ENCODE measurements at places on chromosomes 2 and 18.

GRCh38 chr2:28997237-28997846 lies 16.2 kb downstream of the TOGARAM2 start:
- no peak for DNase-seq

DNA sequence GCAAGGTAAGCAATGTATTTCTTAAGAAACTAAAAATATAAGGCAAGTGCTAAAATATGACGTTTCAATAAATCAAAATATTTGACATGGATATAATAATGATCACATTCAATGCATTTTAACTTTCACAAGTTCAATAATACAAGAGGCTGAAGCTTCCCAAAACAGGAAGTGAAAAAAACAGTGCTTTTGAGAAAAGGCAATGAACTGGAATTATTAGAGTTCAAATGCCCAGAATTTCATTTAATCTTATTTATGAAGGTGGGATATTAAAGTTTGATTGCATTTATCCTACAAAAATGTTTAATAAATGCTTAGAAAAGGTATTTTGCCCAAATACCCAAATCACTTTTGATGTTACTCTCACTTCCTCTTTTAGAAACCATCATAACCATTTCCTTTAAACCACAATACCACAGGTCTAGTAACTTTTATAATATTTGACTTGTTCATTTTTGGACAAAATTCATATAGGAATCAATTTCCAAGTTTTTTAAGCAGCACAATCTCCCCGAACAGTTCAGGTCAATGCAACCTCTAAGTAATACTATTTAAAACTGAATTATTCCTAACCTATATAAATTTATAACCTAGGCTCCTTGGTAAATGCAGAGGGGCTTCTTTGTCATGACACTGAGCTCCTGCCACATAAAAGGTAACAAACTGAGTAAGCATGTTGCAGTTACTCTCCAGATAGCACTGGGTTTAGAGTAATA lies 2.1 kb downstream of the NCKAP1 start:
- no peak for DNase-seq

- DNase-seq = no peak
Observed at GRCh38 chr2:191867507-191867847, 20.6 kb upstream of the CAVIN2 start.

GRCh38 chr2:203412546-203413331 lies 84.5 kb downstream of the ABI2 start:
- DNase-seq = no peak

GRCh38 chr2:159154366-159154765 lies 132.1 kb downstream of the WDSUB1 start:
- no peak for DNase-seq

- no peak for DNase-seq
Observed at GRCh38 chr2:127023504-127023903, 83.5 kb downstream of the BIN1 start.

- DNase-seq = no peak
Observed at GRCh38 chr2:227188292-227188691, 23.9 kb downstream of the COL4A3 start.

DNA sequence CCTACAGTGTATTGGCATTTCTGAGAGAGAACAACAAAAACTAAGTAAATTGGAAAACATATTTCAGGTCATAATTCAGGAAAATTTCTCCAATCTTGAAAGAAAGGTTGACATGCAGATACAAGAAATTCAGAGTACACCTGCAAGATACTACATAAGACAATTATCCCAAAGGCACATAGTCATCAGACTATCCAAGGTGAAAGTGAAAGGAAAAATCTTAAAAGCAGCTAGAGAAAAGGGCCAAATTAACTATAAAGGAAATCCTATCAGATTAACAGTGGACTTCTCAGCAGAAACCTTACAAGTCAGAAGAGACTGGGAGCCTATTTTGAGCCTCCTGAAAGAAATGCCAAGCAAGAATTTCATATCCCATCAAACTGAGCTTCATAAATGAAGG lies 449.0 kb upstream of the MMADHC start:
- no peak for DNase-seq

DNA sequence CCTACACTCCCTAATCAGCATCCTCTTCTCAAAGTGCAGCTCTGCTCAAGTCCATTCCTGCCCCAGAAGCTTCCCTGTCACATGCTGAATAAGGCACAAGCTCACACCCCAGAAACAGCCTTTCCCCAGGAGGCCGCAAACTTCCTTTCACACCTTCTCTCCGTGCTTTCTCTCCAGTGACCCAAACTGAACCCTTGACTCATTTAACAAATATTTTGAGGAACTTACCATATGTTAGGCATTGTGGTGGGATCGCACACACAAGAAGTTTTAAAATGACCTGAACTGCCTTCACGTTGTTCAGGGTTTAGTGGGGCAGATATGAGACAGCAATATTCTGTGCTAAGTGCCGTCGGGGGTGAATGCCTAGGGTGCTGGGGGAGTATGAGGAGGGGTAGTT lies 161.3 kb downstream of the INSIG2 start:
- DNase-seq = no peak

DNA sequence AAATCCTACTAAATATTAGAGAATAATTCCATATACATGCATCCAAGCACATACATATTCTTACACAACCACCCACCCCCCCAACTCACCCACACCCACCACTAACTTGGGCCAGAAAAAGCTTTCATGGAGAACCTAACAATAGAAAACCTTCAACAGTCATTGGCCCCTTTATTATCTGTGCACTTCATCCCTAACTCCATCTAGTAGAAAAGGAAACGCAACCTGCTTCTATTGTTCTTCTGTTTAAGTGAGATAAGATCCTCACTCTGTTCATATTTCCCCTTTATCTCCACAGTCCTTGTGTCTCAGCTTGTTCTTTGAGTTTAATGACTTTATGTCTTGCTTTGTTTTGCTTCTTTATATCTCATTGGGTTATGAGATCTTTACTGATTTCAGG lies 1740.2 kb upstream of the CELF4 start:
- no peak for DNase-seq

- DNase-seq = no peak
Observed at GRCh38 chr18:79395308-79395640, 456 bp upstream of the NFATC1 start.

- no peak for DNase-seq
Observed at GRCh38 chr2:18896125-18896764, 306.9 kb upstream of the NT5C1B start.

GRCh38 chr18:45221363-45221762 lies 393.9 kb upstream of the SLC14A2 start:
- DNase-seq = no peak

DNA sequence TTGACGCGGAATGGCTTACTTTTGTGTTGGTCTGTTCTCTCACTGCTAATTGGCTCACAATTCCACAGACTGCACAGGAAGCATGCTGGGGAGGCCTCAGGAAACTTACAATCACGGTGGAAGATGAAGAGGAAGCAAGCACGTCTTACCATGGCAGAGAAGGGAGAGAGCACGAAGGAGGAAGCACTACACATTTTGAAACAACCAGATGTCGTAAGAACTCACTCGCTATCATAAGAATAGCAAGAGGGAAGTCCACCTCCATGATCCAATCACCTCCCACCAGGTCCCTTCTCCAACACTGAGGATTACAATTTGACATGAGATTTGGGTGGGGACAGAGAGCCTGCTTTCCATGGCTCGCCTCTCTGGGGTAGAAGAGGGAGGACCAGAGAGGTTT lies 106.2 kb downstream of the KCNF1 start:
- no peak for DNase-seq

DNA sequence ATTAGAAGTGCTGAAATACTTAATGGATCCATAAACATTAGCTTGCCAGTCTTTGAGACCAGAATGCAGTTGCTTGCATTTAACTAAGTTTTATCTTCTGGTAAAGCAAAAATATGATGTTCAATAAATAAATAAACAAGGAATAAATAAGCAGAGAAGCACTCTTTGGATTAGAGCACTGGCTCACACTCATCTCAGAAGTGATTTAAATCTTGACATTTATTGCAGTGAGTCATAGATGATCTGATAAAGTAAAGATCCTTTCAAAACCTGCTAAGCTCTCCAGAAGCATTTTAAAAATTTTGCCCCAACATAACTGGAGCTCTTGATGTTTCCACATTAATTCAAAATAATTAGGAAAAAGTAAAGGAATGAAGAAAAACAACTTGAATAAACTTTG lies 66.8 kb downstream of the KYNU start:
- no peak for DNase-seq

DNA sequence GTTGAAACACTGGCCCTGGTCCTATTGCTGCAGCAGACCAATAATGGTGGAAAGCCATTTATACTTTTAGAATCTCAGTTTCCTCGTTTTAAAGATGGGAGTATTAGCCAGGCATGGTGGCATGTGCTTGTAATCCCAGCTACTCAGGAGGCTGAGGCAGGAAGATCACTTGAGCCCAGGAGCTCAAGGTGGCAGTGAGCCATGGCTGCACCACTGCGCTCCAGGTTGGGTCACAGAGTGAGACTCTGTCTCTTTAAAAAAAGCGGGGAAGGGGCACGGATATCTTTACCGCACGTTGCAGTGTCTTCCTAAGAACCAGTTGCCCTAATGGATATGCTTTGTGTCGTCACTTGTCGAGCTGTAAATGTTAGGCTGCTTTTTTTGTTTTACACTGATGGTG lies 8.3 kb downstream of the MTCL1 start:
- DNase-seq = no peak

DNA sequence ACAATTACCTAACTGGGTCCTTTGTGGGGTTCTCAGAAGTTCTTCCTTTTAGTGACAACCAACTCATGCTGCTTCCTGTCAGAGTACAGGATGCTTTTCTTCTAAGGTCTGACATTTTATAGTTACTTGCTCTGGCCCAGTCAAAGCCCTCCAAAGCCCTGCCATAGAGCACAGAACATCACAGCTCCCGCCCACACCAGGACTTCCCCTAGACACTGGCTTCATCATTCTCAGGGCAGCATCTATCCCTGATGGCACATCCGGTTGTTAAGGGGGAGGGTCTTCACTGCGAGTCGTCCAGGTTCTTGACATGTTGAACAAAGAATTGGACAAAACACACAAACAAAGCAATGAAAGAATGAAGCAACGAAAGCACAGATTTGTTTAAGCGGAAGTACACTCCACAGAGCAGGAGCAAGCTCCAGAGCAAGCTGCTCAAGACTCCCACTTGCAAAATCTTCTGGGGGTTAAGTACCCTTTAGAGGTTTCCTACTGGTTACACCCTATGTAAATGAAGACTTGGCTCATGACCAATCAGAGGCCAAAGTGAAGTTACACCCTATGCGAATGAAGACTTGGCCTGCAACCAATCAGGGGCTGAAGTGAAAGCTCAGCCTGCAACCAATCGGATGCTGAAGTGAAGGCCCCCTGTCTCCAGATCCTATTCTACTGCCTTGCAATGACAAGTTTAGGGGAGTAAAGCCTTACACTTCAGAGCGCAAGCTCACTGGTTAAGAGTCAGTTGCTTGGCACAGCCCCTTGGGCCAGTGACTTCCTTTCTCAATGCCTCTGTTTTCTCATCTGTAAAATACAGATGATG lies 79.0 kb downstream of the HDAC4 start:
- DNase-seq = no peak

- DNase-seq = peak; percentile 5
Observed at GRCh38 chr2:224584785-224585210, 365 bp downstream of the CUL3 start.

DNA sequence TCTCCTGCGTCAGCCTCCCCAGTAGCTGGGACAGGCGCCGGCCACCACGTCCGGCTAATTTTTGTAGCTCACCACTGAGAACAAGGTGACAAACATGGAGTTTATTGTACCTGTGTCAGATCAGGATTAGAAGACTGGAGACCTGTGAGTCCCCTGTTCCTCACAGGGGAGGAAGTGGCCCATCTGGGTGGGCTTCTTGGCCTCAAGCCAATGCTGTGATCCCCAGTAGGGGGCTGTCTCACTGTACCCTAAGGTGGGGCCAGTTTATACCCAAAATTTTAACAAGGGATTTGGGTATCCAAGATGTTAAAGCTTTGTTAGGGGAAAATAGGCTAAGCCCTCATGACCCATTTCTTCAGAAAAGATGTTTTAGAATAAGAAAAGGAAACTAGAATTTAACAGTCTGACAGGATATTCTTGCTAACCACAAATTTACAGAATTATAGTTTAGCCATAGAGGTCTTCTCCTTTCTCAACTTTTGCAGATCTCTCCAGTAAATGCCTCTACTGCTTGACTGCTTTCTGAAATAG lies 16.3 kb downstream of the PCBP1 start:
- DNase-seq = no peak

DNA sequence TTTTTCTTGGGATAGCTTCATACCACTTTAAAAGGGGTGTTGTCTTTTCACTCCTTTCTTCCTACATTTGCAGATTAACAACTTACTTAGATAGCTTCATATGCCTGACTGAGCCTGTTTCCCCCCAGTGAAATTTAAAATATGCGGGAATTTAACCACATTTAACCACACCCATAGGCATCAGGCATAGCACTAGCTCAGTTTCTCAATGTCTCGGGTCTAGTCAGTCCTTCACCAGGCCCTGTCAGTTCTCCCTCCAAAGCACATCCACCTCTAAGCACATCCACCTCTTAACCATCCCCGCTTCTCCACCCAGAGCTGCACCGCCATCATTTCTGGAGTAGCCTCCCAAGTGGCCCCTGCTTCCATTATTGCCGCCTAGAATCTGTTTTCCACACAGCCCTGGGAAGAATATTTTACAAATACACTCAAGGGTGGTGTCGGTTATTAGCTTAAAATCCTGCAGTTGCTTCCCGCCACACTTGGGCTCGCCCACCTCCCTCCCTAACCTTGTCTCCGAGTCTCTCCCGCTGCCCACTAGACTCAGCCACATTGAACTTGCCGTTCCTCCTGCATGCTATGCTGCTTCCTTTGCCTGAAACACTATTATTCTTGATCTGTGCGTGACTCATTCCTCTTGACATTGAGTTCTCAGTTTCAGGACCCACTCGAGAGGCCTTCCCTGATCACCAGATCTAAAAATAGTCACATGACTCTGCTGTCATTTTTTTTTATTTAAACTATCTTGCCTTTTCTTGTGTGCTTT lies 68.3 kb downstream of the SPTBN1 start:
- DNase-seq = no peak

- no peak for DNase-seq
Observed at GRCh38 chr18:73408469-73408868, 540.7 kb upstream of the NETO1 start.

- no peak for DNase-seq
Observed at GRCh38 chr2:25903216-25903776, 25.0 kb upstream of the ASXL2 start.

DNA sequence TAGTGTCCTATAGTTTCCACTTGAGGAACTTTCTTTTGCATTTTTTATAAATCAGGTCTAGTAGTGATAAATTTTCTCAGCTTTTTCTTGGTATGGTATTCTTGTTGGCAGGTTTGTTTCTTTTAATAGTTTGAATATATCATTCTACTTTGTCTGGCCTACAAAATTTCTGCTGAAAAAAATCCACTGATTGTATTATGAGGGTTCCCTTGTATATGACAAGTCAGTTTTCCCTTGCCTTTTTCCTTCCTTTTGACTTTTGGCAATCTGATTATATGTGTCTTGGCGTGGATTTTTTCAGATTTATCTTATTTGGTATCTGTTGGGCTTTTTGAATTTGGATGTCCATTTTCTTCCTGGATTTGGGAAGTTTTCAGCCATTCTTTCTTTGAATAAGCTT lies 41.9 kb downstream of the MOCOS start:
- no peak for DNase-seq
